ENCODE measurements at places on chromosomes 4 and X.

GRCh38 chr4:79317711-79318110 lies 8.2 kb downstream of the NAA11 start:
- DNase-seq = no peak

DNA sequence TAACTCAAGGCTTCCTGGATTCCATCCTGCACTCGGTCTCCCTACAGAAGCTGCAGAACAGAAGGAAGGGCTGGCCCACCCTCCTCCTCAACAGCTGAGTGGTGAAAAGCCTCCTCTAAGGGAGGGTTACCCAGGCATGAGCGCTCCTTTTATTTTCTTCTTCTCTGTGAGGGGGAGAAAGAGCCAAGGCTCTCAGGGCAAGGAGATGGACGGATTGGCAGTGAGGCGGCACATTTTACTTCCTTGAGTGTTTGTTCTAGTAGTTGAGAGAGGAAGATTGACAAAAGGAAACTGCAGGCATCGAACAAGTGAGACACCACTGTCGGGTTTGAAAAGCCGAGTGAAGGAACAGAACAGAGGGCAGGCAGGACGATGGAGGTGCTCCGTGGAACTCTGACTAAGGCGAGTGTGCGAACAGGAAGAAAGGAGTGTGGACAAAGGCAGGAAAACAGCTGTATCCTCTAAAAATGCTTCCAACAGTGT lies 38.4 kb upstream of the STS start:
- DNase-seq = no peak

DNA sequence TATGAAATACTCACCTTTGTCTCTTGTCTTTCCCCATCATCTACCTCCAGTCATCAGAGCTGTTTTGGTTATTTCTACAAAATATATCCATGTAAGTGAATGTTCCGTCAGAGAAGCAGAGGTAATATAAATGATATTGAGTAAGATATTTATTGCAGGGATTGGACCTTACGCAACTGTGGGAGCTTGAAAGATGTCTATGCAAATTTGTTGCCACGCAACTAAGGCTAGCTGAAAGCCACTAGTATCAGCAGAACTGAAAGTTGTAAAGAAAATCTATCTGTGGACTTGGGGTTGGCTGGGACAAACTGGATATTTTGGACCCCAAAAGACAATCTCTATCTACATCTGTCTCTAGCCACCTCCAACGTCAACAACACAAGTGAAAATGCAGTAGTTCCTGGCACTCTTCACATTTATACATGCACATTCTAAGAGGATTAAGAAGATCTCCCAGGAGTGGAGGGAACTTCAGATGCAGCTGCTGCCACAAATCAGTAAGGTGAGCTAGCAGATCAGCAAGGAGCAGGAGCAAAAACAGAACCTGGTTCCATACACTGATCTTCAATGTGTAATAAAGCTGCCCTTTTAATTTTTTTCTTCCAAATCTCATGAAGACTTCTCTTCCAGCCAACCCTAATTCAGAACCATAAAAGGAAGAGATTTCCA lies 8.5 kb upstream of the CCSER1 start:
- DNase-seq = no peak

DNA sequence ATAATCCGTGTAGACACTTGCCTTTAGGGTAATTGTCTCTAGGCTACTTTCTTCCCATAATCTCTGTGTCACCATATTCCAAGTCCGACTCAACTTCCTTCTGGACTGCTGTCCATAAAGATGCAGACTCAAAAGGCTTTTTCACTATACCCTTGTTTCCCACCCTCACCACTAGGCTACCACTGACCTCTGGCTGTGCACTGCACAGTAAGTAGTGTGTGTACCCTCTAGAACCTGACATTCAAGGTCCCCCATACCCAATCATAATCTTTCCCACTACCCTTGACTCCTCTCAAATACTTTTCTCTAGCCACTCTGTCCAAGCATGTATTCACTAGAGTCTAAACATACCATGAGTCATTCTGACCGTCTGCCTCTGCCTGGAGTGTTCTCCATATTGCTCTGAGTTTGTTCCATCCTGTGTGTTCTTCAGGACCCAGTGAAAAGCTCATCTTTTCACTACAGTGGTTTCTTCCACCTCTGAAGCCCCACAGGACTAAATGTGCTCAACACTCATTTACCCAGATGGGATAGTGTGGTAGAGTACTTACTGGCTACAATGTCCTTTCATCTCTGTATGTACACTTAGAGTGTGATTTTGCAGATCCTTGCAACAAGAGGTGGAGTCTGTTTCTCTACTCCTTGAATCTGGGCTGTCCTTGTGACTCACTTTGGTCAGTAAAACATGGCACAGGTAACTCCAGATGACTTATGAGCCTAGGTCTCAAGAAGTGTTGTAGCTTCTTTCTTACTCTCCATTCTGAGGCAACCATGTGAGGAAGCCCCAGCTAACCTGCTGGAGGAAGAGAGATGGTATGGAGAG lies 17.4 kb downstream of the JADE3 start:
- DNase-seq = no peak

GRCh38 chr4:5635826-5636195 lies 72.5 kb downstream of the EVC2 start:
- DNase-seq = no peak

GRCh38 chr4:89204624-89205023 lies 93.3 kb downstream of the TIGD2 start:
- DNase-seq = no peak

GRCh38 chr4:99356992-99357391 lies 4.4 kb upstream of the ADH1C start:
- DNase-seq = no peak

DNA sequence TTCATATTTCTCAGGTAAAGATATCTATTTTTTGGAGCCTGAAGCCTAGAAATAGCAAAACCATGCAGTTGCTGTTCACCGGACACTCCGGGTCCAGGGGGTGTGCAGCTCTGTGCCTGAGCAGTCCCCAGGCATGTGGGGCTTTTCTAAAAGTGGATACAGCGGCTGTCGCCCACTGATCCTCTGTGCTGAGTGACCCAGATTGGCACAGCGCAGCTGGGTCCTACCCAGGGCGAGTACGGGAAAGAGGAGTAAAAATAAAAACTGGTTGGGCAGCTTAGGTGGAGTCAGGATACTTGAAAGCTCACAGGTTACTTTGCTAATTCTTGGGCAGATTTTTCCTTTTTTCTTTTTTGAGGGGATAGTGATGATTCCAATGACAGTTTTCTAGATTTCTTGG lies 118.8 kb downstream of the UCHL1 start:
- no peak for DNase-seq

DNA sequence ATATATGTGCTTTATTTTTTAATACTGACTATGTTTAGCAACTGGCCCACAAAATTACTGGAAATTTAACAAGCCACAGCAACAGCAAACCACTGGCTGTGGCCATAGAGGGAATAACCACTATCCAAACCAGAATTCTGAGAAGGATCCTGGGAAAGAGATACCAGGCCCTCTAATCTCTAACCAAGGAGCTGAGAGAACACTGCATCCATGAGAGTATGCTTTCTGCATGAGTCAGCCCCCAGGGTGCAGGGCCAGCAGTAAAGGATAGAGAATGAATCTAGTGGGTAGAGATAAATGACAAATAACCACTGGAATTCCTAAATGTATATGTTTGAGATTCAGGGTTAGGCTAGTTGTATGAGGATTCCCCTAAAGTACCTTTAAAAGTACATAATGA lies 221.8 kb downstream of the KIT start:
- DNase-seq = no peak

- DNase-seq = no peak
Observed at GRCh38 chr4:4462970-4463369, 76.1 kb downstream of the NSG1 start.

DNA sequence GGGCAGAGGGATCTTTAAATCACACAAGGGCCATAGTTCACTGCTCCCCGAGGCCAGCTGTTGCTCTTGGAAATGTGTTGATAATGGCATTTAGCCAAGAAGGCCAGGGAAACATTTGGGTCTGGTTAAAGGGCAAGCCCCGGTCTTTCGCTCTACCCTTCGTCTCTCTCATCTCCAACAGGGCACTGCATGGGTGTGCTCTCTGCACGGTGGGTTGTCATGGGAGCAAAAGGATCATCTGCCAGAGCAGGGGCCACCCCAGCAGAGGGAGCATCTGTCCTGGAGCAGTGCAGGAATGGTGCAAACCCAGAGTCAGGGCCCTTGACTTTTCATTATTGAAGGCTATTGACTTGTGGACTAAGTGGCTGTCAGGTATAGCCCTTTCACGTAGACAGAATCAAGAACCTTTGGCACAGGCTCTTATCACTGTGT lies 22.7 kb upstream of the PGRMC2 start:
- DNase-seq = no peak

DNA sequence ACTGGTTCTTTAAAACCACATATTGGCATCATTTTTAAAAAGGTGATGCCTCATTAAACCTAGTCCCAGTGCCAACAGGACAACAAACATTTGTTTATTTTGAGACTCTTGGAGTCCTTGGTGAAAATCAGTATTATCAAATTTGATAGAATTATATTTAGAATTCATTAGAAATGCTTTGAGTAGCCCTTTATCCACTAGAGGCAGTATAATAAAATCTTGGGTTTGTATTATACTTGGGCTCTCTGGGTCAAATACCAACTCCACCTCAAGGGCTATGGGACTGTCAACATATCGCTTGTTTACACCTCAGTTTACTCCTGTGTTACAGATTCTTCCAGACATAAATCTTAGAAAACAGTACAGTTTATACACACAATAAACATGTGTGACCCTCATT lies 335.7 kb upstream of the FSTL5 start:
- DNase-seq = no peak

GRCh38 chr4:94516999-94517398 lies 65.3 kb downstream of the PDLIM5 start:
- no peak for DNase-seq

GRCh38 chr4:89298155-89298554 lies 9.4 kb downstream of the GPRIN3 start:
- DNase-seq = no peak

DNA sequence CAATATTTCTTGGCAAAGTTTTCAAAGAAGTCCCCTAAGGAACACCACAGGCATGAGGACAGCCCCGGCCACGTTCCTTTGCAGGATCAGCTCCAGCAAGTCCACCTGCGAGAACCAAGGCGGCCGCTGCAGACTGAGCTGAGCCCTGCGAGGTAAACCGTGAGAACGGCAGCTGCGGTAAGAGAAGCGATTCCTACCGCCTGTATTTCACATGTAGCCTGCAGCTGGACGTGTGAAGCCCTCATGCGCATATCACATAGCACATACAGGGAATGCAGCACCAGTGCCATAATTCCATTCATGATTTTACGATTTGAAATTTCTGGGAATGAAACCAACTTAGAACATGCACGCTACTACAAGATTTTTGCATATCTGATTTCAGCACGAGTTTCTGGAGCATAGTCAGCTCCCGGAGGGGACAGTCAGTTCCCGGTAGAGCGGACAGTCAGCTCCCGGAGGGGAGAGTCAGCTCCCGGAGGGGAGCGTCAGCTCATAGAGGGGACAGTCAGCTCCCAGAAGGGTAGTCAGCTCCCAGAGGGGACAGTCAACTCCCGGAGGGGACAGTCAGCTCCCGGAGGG lies 41.7 kb downstream of the FGFRL1 start:
- no peak for DNase-seq

GRCh38 chr4:139575072-139575471 lies 19.1 kb upstream of the SETD7 start:
- no peak for DNase-seq

- no peak for DNase-seq
Observed at GRCh38 chr4:13763707-13764106, 136.2 kb upstream of the BOD1L1 start.

DNA sequence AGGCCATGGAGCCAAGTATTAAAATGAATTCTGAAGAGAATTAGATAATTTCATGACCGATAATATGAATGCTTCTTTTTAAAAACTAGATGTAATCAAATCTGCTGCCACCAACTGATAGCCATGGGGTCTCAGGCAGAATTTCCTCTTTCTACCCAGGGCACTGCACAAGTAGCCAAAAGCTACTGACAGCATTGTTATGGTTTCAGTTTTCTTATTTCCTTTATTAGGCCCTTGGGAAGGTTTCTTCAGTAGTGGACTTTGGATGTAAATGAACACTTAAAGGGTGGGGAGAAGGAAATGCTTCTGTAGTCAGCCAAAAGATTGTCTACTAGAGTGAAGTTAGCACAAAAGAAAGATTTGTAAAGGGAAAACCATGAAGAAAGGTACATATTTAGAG lies 686.0 kb downstream of the ADGRL3 start:
- DNase-seq = no peak

DNA sequence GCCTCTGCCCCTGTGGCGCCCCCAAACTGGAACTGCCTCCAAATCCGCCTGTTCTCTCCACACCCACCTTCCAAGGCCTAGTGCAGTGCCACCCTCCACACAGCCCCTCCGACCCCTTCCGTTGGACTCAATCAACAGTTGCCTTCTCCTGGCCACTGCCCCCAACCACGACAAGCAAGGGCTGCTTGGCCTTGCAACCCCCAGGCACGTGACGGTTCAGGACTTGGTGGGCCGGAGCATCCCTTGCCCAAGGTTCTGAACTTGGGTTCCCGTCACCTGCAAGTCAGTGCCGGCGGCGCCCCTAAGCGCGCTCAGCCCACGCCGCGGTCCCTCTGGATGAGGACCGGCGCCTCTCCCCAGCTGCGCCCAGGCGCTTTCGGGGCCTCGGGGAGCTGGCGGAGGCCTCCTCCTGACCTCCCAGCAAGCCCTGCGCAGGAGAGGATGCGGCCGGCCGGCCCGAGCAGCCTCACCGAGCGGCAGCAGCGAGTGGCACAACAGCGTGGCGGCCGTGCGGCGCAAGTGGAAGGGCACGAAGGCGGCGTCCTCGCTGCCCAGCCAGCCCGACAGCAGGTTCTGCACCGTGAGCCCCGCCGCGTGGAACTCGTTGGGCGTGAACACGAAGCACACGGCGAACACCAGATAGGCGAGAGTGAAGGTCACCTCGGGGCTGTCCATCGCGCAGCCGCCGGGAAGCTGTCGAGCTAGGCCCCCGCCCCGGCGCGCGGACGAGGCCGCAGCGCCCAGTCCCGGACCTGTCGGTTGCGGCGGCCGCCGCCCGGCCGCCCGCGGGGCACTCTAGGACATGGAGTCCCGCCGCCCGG lies 750 bp downstream of the TMEM129 start:
- no peak for DNase-seq

DNA sequence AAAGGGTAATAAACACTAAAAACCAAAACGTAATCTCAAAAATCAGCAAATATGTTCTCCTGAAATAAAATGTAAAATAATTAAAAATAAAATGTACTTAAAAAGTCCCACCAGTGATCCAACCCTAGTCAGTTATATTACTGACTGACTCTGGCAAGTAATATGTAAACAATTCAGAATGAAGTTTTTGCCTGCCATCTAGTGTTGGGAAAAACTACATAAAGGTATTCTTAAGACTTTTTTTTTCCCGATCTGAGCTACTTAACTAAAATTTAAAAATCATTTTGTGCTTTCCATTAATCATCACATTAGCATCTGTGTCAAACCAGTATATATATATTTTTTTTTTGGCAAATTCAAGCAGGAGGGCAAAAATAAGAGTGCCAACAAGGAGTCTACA lies 24.0 kb downstream of the RCHY1 start:
- DNase-seq = no peak

GRCh38 chr4:68718447-68719074 lies 48.1 kb upstream of the UGT2B15 start:
- DNase-seq = no peak

DNA sequence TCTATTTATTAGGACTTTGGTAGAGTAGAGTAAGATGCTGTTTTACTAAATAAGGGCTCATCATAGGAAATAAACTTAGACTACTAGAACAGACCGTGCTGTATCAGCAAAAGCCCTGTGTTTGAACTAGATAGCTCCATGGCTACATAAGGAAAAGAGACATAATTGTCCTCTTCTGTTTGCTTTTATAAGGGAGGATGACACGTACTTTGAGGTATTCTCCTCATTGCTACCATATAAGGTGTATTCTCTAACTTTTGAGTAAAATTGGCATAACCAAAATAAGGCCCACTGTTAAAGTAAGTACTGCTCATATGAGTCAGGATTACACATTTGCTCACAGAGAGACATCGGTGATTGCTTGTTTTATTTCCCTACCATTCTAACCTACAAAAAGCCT lies 64.3 kb downstream of the PDLIM5 start:
- DNase-seq = no peak
